ENCODE measurements at places on chromosomes 1 and 21.

GRCh38 chr1:20521960-20522861 is 14.3 kb upstream of the MUL1 start:
- DNase-seq = peak; percentile 6

GRCh38 chr1:58900396-58900795 is 116.5 kb upstream of the JUN start:
- no peak for DNase-seq

DNA sequence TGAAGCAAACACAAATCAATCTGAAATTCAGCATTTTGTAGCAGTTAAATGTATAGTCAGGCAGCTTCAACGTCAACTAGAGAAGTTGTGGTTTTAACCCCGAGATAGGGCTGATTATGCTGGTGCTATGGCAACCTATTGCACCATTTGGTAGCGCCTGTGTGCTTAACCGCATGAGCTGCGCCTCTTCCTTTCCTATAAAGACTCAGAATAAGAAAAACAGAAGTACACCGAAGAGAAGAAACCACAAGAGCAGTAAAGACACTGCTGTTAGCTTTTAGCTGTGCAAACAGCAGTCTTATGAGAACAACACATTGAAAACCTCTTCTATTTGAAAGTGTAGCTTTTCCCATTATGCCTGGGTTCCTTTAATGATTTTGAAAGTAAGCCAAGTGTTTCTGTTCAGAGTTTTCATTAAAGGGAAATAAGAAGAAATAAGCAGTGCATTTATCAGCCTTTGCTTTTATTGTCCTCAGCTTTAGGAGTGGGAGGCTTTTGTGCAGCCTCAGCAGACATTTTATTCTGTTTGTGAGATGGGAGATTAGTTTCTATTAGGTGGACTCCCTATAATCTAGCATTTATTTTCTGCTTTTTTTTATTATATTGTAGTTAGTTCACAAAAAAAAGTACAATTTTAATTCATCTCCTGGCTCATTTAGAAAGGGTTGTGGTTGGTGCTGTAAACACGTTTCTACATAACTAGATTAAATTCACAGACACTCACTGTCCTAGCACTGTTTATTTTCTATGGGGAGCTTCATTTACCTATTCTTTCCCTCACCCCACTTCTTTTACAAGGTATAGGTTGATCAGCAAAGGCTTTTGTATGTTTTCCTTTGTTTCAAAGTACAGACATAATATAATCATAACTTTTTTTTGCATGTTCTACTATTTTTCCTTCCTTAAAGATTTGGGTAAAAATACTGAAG is 43.3 kb downstream of the PTPRC start:
- no peak for DNase-seq

DNA sequence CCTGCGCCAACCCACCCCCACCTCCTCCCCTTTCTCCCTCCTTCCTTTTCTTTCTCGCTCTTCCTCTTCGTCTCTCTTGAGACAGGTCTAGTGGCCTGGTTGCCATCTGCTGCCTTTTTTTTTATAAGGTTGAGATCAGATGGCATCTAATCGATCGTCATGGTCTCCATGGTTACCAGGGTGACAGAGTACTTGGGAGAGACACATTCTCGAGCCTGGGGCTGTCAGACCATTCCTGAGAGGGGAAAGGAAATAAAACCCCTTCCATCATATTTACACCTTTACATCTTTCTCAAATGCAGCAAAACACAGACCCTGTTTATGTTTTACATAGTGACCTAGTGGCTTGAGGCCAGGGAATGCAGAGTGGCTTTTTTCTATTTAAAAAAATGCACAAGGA is 53.5 kb upstream of the SLC22A15 start:
- DNase-seq = no peak

- DNase-seq = no peak
Measured at GRCh38 chr1:90834886-90835660, 118.0 kb upstream of the BARHL2 start.

DNA sequence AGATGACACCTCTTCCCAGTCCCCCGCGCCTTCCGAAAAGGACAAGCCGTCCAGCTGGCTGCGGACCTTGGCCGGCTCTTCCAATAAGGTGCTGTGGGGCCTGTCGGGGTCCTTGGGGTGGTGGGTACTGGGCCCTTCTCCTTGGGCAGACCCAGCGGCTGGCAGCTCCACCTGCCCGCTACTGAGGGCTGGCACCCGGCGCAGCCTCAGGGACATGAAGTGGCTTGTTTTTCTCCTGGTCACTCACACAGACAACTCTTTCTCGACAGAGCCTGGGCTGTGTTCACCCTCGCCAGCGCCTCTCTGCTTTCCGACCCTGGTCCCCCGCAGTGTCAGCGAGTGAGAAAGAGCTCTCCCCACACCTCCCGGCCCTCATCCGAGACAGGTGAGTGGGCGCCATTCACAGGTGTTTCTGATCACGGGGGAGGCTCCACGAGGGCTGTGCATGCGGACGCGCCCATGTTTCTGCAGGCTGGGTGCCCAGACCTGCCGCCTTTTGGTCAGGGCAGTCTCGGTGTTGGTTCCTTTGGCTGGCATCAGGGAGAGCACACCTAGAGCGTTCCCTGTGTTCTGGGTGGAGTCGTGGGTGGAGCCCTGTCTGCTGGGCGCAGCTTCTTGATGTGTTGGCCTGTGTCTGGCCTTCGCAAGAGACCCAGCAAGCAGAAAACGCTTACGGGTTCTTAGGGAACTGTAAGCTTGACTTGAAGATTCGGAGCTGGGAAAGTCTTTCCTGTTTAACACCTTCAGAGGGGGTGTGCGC is 75.1 kb downstream of the SKI start:
- no peak for DNase-seq

- no peak for DNase-seq
Measured at GRCh38 chr1:236072001-236072400, 7.1 kb upstream of the NID1 start.

GRCh38 chr1:206816390-206817287 is 44.3 kb upstream of the IL10 start:
- DNase-seq = no peak

DNA sequence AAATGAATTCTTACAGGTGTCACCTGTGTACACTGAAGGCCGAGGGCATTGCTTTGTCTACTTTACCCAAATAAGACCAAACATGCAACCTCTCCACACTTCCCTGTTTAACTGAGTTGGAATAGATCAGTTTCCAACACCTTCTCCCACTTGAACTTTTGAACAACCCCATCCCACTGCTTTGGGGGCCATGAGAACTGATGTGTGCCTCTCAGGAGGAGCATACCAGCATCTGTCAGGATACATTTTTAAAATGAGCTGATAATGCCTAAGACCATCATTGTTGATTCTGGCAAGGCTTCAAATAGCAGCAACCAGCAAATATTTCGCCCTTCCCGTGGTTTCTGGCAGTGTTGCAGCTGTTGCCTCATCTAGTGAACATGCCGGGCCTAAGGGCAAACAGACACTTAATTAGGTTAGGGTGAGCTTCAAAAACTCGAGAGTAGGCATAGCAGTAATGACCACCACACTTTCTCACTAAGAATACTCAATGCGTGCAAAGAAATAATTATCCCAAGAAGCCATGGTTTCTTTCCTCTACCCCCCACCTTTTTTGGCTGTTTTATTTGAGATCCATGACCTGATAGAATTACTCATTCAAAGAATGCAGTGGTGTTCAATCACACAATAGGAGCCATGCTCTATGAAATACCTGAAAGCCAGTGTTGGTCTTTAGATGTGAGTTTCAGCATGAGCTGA is 63.7 kb downstream of the MAP10 start:
- no peak for DNase-seq

DNA sequence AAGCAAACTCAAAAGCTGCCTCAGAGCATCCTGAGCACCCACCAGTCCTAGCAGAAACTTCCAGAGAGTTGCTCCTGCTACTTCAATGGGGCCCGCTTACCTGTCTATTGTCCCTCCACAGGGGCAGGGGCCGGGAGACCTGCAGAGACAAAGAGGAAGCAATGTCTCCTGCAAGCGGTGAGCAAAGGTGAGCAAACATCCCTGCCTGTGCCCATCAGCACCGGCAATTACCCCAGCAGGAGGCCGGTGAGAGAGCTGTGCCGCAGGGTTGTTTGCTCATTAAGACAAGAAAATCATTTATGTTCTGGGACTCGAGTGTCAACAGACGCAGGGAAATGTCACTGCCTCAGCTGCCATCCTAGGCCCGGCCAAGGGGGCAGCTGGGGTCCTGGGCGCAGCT is 53.8 kb upstream of the TARDBP start:
- no peak for DNase-seq

GRCh38 chr21:44532712-44533111 is 7.3 kb downstream of the KRTAP10-1 start:
- DNase-seq = no peak

GRCh38 chr1:160410406-160411005 is 10.1 kb downstream of the VANGL2 start:
- no peak for DNase-seq

- DNase-seq = no peak
Measured at GRCh38 chr1:106831511-106831910, 225.0 kb upstream of the PRMT6 start.

- no peak for DNase-seq
Measured at GRCh38 chr1:172883844-172884243, 166.9 kb downstream of the TNFSF18 start.

GRCh38 chr1:185016880-185017279 is 28.5 kb upstream of the RNF2 start:
- no peak for DNase-seq

DNA sequence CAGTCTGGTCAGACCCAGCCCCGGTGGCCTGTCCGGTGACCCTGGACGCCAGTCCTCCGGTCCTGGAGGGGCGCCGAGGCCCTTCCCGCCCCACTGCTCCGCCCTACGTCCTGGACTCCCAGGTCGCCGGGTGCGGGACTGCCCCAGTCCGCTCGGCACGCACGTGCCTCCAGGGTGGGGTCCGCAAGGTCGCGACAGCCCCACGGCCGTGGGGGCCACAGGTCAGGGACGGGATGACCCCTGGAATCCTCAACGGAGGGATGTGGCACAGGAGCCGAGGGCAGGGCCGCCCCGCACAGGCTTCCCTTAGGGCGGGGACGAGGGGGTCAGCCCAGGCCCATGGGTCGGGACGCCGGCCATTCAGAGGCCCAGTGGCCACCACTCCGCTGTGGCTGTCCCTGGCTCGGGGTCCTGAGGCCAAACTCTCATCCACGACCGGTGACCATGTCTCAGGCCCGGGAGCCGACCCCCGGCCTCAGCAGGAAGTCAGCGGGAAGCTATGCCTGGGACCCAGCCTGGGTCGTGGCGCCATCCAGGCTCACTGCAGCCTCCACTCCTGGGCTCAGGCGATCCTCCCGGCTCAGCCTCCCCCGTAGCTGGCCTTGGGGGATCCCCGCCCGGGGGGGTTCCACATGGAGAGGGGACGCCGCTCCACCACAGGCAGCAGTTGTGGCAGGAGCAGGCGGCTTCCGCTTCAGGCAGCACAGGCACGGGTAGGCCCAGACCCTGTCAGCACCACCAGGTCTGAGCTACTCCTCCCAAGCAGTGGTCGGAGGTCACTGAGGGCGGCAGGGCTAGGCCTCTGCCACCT is 599 bp upstream of the TMEM240 start:
- DNase-seq = no peak

DNA sequence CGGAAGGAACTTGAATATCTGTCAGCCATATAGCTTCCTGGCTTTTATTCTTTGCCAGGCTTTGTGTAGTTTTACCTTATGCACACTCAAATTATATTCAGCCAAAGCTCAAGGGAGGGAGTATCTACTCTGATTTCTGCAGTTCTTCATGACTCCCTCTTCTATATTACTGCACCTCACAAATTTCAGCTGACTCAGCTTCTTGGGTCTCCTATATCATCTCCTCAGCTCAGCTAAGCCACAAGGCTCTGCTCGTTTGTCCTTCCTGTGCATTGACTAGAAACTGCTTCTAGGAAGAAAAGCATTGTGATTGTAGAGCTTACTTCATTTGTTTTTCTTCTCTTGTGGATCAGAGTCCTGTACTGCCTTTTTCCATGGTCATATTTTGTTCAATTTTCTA is 37.4 kb downstream of the BTBD8 start:
- no peak for DNase-seq

GRCh38 chr1:42081475-42081874 is 71.7 kb upstream of the GUCA2B start:
- no peak for DNase-seq

GRCh38 chr1:147919896-147920295 is 8.3 kb upstream of the GPR89B start:
- DNase-seq = no peak

GRCh38 chr1:20538760-20539551 is 13.4 kb upstream of the FAM43B start:
- no peak for DNase-seq

DNA sequence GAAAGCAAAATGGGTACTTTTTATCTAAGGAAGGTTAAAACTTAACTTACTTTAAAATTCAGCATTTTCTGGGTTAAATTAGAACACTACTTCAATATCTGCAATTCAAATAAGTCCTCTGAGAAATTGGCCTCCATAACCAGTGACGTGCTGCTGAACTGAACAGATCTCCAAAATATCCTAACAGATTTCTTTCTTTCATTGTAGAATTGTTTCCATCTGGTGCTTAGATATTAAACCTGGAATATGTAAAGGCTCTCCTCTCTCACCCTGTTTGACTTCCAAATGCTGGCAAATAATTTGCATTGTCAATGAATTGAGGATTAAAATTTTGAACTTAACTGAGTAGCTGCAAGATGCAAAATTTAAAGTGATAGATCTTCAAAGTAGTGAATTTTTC is 316.9 kb upstream of the CXADR start:
- DNase-seq = no peak

DNA sequence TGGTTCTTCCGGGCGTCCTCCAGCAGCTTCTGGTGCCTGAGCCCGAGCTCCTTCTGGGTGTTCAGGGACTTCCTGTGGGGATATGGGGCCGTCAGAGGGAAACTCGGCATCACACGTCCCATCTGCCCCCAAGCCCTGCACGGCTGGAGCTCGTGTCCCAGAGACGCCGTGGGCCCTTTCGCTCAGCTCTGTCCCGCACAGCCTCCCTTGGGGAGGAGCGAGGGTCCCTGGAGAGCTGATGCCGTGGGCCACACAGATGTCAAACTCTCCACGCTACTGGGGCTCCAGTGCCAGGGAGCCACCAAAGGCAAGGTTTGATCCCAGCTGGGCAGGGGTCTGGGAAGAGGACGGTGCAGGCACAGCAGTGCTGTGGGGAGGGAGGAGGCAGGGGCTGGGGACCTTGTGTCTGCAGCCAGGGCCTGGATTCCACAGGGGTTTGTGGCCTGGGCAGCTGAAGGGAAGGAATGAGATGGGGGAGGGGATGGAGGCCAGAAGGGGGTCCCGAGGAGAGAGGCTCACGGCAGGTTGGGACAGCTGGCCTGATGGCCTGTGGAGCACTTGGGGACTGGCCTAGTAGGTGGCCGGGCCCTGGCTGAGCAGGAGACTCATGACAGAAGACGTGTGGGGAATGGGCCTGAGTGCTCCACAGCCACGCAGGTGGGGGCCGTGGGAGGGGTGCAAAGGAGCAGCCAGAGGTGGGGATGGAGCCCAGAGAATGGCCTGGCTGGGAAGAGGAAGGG is 30.4 kb downstream of the CFAP74 start:
- DNase-seq = no peak

DNA sequence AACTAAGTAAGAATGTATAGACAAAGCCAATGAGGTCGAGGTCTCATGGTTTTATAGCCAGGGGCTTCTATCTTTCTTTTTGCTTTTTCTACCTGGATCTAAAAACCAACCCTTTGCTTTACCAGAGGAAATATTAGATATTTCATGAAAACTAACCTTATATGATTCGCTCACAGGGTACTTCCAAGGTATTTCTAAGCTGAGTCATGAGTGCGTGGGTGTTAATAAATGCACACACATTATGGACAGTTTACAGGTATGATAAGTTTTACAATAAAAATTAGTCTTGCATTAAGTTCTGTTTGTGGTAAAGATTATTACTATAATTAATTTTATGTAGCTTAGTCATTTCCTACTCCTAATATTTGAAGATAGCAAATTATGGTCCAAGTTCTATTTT is 217.2 kb downstream of the CHRM3 start:
- DNase-seq = no peak

GRCh38 chr1:182633657-182634281 is 29.6 kb upstream of the RGS16 start:
- no peak for DNase-seq

Measured in SW 1271 (cell line).